GM12878 (cell line): ENCODE measurements at places on chromosomes 7 and 10.

- DNase-seq: no peak
Measured at GRCh38 chr10:17062955-17063484, 66.6 kb downstream of the CUBN start.

- DNase-seq: no peak
Measured at GRCh38 chr10:61635932-61636331, 26.8 kb upstream of the CABCOCO1 start.

GRCh38 chr10:75408911-75409885 is 7.6 kb upstream of the ZNF503 start:
- DNase-seq: no peak

DNA sequence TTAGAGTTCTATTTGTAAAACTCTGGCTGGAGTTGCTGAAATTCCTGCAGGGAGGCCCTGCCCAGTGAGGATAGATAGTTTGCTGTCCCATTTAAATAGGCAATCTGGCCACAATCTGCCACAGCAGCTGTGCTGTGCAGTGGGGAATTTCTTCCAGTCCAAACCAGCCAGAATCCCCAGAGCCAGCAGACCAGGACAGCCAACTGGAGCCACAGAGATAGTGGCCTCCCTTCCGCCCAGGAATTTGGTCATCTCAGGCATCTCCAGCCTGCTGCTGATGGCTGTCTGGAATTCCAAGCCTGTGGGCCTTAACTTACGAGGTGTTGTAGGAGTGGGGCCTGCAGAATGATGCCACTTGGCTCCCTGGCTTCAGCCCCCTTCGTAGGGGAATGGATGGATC is 643.4 kb downstream of the DNAJB9 start:
- DNase-seq: no peak

DNA sequence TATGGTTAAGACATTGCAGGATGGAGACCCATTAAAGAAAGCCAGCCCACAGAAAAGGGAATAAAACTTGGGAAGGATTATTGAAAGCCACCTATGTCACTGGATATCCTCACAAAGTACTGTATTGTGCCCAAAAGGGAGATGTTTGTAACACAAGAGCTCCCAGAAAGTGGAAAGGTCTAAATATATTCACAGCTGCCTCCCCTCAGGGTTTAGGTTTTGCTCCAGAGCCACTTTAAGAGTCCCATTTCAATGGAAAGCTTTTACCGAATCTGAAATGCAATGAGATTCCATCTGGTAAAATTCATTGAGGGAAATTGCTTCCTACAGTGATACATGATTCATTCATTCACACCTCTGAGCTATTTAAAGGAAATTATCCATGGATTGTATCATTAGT is 176.4 kb downstream of the XPNPEP1 start:
- no peak for DNase-seq
